Retinal pigment epithelial cell (primary cell): ENCODE measurements at places on chromosomes 2 and 18.

DNA sequence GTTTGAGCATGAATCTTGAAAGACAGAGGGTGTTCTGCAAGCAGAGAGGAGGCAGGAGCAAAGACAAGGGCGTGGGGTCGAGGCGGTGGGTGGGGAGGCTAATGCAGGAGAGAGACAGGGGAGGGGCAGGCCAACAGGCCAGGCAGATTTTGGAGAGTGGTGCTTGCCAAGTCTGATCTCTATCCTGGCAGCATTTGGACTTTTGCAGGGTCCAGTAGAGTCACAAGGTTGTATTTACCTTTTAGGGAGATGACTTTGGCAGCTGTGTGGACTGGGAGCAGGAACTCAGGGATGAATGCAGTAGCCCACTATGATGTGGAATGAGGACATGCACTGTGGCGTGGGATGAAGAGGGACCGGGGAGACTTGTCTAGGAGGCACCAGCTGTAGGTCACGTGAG, 15.7 kb upstream of the CEP192 start:
- no peak for DNase-seq

GRCh38 chr18:50281972-50282520, 723 bp upstream of the MBD1 start:
- no peak for DNase-seq

GRCh38 chr2:226524381-226524843, 275.2 kb downstream of the IRS1 start:
- no peak for DNase-seq

DNA sequence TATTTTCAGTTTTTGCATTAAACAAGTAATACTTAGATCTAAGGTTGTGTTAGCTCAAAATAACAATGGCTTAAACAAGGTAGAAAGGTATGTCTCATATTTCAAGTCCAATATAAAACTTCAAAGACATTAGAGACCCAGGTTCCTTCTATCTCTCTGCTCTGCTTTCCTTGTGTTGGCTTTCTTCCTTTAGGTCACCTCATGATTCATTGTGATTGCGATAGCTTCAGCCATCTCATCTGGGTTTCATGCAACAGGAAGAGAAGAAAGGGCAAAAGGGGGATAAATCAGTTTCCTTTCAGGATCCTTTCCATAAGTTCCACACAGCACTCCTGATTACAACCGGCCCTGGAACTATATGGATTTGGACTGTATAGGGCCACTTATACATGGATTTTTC, 16.0 kb upstream of the TBR1 start:
- DNase-seq = no peak

GRCh38 chr2:98764499-98764898, 33.6 kb upstream of the MGAT4A start:
- DNase-seq = no peak

GRCh38 chr18:38009320-38009719, 443.7 kb upstream of the CELF4 start:
- no peak for DNase-seq

DNA sequence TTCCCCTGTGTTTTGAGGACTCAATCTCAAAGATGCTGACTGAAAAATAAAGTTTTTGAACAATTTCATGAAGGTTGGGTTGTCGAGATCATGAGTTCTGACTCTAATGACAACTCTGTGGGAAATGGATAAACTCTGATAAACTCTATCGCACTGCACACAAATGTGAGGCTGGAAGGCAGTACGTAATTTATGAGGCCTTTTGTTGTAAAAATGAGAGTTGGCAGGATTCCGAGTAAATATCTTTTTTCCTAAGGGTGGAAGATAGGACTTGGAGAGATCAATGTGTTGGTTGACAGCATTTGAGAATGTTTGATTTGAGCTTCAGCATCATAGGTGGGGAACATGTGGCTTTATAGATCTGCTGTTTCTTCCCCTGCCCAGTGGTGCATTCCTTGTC, 90.4 kb downstream of the SPTBN1 start:
- DNase-seq = no peak
